ENCODE measurements at places on chromosomes 5 and 9.

GRCh38 chr9:91119679-91120078 lies 242.0 kb downstream of the AUH start:
- no peak for DNase-seq

- DNase-seq = no peak
Measured at GRCh38 chr9:119366909-119367682, 2.1 kb downstream of the BRINP1 start.

DNA sequence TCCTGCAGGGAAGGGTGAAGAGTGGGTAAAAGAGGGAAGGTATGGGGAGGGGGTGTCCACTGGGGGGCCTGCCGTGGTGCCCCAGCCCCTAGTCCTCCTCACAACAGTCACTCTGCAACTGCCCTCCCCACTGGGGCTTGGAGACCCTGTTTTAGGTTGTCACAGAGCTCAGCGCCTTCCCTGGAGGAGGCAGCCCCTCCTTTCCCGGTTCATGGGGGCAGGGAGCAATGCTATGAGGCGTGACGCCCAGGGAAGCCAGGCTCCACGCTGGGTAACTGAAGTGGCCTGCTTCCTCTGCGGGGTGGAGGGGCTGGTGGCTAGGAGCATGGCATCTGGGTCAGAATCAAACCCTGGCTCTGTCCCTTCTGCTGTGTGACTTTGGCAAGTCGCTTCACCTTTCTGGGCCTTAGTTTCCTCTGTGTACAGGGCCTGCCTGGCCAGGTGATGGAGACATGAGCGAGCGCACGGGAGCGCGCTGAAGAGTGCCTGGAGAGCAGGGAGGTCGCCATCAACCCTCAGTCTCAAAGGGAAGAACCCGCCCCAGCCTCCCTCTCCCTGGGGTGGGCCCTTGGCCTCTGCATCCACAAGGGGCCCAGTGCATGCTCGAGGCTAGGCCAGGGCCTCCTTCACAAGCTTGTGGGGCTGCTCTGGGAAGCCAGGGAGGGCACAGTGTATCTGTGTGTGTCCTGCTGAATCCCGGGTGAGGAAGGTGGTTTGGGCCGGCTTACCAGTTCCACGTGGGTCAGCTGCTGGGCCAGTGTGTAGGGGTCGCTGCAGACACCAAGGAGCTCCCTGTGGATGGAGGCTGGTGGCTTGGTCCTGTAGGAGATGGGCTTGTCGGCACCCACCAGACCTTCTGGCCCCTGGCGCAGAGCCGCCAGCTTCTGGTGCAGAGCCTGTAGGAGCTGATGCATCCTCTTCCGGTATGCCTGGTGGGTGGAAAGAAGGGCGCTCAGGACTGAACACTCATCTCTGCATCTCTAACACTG lies 56.4 kb upstream of the RNF130 start:
- no peak for DNase-seq

- no peak for DNase-seq
Measured at GRCh38 chr5:101346906-101347305, 443.8 kb upstream of the ST8SIA4 start.

GRCh38 chr5:56357426-56357825 lies 124.3 kb upstream of the ANKRD55 start:
- no peak for DNase-seq

DNA sequence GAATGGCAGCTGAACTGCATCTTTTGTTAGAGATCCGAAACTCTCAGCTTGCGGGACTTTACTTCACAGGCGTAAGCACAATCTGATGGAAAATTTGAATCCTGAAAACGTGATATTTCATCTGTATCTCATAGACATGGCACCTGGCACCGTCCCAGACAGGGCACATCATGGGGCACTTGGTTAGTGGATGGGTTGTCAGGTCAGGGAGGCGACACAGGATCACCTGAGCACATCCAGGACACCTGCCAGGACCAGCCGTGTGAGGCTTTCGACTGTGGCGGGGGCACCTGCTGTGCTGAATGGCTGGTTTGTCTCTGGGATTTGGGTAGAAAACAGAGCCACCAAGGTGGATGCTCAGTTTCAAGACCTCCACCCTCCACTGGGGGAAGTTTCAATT lies 11.3 kb upstream of the ZFP62 start:
- no peak for DNase-seq

DNA sequence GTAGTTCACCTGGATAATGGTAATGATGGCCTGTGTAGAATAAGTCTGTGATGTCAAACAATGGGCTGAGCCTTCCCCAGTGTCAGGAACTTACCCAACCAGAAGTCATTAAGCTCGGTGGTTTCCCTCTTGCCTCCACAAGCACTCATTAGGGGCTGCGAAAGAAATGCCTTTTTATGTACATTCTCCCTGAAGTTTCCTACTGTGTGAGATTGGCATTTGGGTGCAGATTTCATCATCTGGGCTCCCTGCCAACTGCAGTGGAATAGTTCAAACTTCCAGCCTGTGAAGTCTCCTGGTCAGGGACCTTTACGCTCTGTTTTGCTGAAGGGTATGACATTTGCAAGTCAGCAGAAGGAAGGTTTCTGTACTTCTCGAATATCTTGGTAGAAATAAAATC lies 41.6 kb upstream of the TMEM215 start:
- no peak for DNase-seq

Measured in NCI-H1048 (cell line).